Epithelial cell of esophagus (primary cell): ENCODE measurements at places on chromosomes 7 and 10.

DNA sequence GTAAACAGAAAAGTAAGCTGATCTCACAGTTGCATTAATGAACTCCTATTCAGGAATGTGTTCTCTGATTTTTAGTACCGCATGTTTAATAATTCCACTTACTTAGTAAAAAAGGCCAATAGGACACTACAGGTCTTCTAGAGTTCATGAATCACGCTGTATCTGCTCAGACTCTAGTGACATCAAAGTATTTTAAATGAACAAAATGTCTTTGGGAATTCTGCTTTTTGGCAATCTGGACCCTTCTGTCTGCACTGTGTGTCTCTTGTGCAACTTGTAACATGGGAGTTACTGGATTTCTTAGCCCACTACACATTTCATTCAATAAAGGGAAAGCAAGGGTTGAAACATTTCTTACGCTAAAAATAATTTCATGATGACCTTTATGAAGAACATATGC lies 50.2 kb downstream of the RABGEF1 start:
- no peak for DNase-seq

GRCh38 chr7:66308411-66308810 lies 103.3 kb downstream of the TPST1 start:
- DNase-seq, result no peak

DNA sequence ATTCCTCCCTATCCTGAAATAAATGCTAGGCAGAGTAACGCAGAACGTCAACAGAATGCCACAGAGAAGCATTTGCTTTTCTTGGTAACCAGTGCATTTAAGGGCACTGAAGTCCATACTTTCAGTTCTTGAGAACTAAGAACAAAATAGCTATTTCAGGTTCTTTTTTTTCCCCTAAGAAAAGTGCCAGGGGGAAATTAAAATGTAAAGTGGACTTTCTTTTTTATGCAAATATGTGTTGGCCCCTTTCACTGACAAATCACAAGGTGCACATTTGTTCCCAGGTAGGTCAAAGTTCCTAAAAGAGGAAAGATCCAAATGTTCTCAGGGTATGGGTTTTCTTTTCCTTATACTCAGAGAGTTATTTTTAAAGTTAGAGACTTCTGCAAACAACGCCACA lies 151.5 kb downstream of the HPSE2 start:
- no peak for DNase-seq

DNA sequence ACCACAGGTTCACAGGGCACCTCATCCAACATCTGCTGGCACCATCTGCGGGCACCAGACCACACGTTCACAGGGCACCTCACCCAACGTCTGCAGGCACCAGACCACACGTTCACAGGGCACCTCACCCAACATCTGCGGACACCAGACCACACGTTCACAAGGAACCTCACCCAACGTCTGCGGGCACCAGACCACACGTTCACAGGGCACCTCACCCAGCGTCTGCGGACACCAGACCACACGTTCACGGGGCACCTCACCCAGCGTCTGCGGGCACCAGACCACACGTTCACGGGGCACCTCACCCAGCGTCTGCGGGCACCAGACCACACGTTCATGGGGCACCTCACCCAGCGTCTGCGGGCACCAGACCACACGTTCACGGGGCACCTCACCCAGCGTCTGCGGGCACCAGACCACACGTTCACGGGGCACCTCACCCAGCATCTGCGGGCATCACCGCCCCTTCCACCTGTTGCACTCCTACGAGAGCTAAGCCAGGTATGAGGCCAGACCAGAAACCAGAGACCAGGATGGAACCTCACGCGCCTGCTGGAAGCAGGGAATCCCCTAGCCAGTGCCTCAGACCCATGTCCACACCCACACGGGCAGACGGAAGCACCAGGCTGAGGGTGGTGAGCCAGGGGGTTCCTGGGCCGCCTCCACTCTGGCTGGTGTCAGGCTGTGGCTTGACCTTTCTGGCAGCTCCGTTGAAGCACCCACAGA lies 182.8 kb downstream of the MAD1L1 start:
- DNase-seq, result no peak

DNA sequence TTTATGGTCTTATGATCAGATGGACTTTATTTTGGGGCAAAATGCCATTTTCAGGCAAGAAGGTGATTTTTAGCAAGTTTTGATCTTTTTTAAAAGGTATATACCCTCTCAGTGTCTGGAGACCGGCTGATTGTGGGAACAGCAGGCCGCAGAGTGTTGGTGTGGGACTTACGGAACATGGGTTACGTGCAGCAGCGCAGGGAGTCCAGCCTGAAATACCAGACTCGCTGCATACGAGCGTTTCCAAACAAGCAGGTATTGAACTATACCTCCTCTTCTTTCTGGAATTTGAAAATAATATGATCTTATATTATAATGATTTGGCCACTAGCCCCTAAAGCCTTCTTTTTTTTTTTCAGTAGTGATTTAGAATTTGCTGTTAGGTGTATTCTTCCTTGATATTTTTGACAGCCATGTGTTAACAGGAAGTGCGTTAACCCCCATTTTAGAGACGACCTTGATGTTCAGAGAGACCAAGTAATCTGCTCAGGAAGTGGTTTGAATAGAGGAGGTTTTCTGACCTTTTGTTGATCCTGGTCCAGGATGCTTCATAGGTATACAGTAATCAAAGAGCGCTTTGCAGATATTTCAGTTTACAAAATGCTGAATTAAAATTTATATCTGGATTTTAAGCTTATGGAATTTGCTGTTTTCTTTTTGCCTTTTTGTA lies 6.2 kb downstream of the BUB3 start:
- DNase-seq, result no peak

DNA sequence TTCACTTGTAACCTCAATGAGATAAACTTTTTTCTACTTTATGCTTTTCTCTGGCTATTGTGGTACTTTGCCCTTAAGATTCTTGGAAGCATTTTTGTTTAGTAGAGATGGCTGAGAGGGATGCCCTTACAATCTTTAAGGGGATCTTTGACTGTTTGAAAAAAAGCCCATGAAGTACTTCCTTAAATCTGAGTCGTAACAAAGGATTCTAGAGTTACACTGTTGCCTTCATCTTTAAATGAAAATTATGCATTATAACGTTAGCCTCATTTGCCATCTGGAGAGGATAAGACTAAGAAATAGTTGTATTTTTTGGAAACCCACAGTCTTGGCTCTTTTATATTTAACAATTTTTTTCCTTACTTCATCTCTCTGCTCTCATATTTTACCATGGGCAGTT lies 37.8 kb upstream of the FZD1 start:
- DNase-seq, result no peak

GRCh38 chr7:64101943-64102655 lies 56.9 kb downstream of the ZNF727 start:
- DNase-seq, result no peak

DNA sequence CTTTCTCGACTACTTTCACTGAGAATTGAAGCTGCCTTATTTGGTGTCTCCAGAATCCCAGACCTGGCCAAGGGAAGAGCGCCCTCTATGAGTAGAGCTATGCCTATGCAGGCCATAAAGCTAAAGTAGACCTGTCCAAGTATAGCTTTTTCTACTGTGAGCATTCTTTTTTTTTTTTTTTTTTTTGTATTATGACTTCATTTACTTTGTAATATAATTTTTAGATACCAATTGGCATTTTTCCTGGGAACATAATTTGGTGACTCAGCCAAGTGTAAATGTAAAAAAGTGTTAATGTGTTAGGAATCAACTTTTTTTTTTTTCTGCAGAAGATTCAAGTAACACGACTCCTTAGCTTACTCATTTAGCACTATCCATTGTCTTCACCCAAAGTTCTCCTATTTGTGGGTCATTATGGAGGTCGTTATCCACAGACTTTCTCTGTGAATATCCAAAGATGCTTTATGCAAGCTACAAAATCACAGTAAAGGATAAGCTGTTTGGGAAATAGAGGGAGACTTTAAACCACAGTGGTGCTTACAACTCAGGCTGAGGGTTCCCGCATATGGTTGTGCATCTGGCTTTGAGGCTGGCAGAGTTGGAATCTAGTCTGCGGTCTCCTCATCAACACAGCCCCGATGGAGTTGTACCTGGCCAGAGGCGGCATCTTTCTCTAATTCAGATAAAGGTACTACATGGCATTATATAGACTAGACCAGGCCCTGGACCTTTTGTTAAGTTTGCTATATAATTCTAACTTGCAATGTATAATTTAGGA lies 1040.2 kb upstream of the SORCS1 start:
- peak; percentile 66 for DNase-seq

DNA sequence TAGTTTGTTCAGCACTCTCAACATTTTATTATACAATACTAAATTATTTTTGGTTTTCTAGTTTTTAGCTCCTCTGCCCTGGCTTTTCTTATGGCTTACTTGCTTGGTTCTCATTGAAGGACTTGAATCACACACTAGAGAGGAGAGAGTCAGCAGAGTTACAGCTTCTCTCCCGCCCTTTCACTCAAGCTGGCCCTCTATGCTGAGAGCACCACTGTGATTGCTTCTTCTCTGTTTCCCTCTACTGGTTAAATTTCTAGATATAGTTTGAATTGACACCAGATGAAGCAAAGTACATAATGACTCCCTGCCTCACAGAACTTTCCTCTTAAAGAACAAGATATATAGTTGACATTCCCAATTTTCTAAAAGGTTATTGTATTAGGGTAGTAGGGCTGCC lies 767.3 kb upstream of the SORCS1 start:
- no peak for DNase-seq

- DNase-seq, result no peak
Measured at GRCh38 chr10:110442746-110443145, 55.0 kb upstream of the DUSP5 start.

DNA sequence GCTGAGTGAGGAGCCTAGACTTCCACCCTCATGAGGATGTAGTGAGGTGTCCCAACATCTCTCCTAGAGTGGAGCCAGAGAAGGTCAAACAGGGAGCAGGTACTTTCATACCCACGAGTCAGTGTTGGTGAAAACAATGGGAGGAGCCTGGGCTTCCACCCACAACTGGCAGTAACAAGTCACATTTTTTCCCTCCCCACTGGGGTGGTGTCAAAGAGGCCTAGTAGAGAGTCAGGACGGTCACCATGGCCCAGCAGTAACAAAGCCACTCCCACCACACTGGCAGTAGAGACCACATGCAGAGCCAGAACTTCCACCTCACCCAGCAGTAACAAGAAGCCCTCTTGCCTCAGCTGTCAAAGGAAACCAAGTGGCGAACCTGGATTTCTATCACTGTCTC lies 280.2 kb upstream of the IMMP2L start:
- no peak for DNase-seq

- DNase-seq, result no peak
Measured at GRCh38 chr10:1553951-1554350, 183.4 kb downstream of the ADARB2 start.

- peak; percentile 30 for DNase-seq
Measured at GRCh38 chr10:100158044-100158805, 27.6 kb downstream of the ERLIN1 start.

- peak; percentile 84 for DNase-seq
Measured at GRCh38 chr7:92698237-92698841, 108.1 kb upstream of the FAM133B start.

GRCh38 chr7:141956084-141956483 lies 9.3 kb upstream of the CLEC5A start:
- DNase-seq, result peak; percentile 76

GRCh38 chr7:3294432-3295100 lies 6.5 kb upstream of the SDK1 start:
- peak; percentile 4 for DNase-seq

GRCh38 chr10:69696073-69696731 lies 66.2 kb downstream of the FAM241B start:
- peak; percentile 84 for DNase-seq

GRCh38 chr10:14518149-14518548 lies 187.4 kb upstream of the FRMD4A start:
- no peak for DNase-seq

DNA sequence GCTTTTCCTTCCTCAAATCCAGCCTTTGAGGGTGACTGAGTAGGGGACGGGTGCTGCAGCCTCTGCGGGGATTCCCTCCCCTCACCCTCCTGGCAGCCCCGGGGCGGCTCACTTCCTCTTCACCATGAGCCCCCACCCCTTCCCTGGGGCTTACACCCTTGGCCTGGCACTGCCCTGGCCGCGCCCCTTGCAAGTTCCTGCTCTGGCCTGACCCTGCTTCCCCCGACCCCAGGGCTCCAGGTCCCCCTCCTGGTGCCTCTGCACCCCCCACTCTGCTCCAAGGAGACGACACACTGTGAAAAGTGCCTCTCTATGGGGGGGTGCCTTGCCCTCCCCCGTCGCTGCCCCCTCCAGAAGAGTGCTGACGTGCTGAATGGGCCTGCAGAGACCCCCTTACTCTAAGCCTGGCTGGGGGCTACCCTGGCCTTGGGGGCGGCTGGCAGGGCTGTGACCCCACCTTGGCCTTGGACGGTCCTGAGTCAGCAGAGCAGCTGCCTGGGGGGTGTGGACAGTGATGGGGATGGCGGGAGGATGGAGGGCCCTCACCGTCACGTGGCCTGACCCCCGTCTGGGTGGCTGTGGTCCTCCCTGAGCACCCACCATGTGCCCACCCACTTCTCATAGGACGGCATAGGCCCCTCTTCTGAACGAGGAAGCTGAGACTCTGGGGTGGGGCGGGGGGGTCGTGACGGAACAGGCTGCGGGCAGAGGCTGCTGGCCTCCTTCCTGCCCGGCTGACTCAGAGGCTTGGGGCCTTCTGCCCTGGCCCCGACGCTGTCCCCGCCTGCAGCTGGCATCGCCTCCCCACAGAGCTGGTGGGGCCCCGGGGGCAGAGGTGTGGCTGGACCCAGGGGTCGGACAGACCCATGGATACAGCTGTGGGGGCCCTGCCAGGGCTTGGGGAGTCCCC lies 9.8 kb downstream of the LFNG start:
- peak; percentile 35 for DNase-seq

DNA sequence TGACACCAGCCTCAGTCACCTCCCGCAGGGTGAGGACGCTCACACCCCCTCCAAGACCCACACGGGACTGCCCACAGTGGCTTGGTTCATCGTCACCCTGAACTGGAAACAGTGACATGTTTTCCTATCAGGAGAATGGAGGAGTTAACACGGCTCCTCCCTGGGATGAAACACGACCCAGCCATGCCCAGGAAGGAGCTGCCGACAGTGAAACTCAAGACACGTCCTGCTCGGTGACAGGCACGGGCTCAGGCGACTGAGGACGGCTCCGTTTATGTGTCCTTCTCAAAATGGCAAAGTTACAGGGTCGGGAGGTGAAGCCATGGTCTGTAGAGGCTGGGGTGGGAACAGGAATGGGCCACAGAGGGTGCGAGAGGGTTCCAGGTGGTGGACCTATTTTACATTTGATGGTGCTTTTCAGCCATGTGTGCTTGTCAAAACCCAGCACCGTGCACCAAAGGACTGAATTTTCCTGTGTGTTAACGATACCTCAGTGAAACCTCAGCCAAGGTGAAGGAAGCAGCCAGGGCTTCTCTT lies 272.4 kb downstream of the ADARB2 start:
- DNase-seq, result no peak

- DNase-seq, result peak; percentile 99
Measured at GRCh38 chr7:100509231-100509630, 25.5 kb downstream of the NYAP1 start.
